ENCODE measurements at places on chromosomes 3 and 15.

GRCh38 chr3:177337541-177338331 is 140.5 kb upstream of the TBL1XR1 start:
- DNase-seq, result peak; percentile 93

GRCh38 chr3:56320883-56321282 is 147.4 kb downstream of the ERC2 start:
- no peak for DNase-seq

- DNase-seq, result peak; percentile 97
These were observed 9.0 kb upstream of the LRRFIP2 start for GRCh38 chr3:37183375-37183831.

DNA sequence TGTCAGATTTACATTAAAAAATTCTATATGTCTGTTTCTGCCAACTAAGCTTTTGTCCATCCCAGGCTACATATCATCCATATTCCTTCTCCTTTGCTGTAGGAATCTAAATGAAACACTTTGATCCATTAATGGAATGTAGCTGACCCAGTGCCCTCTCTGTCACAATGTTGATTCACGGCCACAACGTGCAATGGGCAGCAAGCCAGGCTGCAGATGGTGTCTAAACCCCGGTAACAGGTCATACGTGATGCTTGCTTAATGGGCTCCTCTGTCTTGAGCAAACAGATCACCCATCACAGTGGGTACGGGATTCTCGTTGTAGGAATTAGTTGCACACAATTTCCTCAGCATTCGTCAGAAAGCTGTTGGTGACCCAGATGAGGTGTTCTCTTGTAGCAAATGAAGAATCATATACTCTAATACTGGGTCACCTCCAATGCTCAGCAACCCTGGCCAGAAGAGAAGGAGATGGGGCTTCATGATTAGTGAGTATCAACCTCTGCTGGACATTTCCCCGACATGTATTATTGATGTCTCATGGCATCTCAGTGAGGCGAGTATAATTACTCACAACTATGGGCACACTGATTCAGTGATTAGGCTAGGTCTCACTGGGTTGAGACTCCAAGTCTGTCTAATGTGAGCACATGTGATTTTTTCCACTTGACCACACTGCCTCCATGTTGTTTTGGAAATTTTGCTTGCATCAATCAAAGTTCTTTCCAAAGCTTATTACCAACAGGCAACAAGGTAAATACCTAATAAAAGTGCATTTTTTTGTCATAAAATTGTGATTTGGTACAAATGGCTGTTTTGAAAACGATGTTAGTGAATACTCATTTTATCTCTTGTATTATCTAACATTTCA is 12.9 kb upstream of the DCBLD2 start:
- peak; percentile 47 for DNase-seq

GRCh38 chr3:41103200-41103599 is 96.1 kb upstream of the CTNNB1 start:
- no peak for DNase-seq

DNA sequence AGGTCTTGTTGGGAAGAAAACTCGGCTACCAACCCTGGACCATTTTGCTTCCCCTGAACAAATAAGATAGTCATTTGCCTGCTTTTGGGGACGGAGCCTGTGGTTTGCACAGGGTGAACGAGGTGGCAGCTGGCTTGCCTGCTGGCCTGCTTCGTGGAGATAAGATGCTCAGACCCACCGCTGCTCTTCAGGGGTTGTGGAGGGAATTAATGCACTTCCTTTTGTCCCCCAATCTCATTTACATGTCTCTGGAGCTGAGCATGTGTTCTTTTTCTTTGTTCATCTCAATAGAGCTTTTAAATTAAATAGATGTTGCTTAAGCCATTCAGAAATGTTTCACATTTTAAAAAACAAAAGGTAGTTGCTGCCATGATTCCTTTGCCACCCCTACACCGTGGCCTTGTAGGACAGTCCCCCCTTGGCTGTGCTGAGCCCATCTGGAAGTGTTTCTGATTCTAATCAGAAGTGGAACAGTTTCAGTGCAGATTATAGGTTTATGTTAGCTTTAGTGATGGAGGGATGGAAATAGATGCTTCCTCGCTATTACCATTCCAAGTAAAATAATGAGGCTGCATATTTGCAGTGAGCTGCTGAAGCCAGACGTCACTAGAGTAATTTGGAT is 25.6 kb downstream of the APBA2 start:
- DNase-seq, result no peak

- DNase-seq, result peak; percentile 49
These were observed 31.7 kb downstream of the EDC3 start for GRCh38 chr15:74664028-74664616.

DNA sequence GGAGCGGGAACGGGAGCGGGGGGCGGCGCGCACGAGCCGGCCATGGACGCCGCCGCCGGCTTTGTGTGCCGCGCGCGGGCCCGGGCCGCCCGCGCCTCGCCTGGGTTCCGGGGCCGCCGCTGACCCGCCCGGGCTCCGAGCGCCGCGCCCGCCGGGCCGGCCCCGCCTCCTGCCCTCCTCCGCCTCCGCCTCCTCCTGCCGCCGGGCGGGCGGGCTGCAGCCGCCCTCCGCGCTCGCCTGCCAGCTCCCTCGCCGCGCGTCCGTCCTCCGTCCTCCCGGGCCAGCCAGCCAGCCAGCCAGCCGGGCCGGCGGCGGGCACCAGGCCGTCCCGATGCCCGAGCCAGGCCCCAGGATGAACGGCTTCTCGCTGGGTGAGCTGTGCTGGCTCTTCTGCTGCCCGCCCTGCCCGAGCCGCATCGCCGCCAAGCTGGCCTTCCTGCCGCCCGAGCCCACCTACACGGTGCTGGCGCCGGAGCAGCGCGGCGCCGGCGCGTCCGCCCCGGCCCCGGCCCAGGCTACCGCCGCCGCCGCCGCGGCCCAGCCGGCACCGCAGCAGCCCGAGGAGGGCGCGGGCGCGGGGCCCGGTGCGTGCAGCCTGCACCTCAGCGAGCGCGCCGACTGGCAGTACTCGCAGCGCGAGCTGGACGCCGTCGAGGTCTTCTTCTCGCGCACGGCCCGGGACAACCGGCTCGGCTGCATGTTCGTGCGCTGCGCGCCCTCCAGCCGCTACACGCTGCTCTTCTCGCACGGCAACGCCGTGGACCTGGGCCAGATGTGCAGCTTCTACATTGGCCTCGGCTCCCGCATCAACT is at the start of gene ABHD17C:
ABHD17C (plus strand) TSS at position 212 of the 812 bp plus-strand sequence; CDS start at position 332, 120 bp downstream.
- DNase-seq, result peak; percentile 53

DNA sequence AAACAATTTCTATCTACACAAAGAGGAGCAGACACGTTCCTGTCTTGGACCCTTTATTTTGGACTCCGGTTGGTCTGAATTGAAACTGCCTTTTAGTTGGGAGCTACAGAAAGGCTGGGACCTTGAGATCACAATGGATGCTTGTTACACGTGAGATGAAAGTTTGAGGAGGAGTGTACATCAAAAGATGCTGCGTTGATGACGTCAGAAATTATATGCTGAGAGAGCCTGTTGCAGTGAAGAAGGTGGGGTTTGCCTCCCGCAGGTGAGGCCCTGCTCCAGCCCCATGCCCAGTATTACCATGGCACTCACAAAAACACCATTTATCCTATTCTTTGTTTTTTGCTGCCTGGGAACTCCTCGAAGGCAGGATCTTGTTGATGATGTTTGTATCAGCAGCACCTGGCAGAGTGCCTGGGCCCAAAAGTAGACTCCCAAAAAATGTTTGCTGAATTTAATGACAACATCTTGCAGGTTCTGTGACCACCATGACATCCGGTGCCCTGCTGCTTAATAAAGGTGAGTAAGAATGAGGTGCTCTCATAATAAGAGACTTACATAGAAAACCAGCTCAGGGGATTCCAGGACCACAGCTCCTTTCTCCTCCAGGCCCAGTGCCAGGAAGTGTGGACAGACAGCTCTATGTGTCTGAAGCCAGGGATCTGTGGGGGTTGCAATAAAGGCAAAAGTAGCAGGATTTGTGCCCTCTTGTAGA is 136.1 kb upstream of the UBE2E1 start:
- no peak for DNase-seq

DNA sequence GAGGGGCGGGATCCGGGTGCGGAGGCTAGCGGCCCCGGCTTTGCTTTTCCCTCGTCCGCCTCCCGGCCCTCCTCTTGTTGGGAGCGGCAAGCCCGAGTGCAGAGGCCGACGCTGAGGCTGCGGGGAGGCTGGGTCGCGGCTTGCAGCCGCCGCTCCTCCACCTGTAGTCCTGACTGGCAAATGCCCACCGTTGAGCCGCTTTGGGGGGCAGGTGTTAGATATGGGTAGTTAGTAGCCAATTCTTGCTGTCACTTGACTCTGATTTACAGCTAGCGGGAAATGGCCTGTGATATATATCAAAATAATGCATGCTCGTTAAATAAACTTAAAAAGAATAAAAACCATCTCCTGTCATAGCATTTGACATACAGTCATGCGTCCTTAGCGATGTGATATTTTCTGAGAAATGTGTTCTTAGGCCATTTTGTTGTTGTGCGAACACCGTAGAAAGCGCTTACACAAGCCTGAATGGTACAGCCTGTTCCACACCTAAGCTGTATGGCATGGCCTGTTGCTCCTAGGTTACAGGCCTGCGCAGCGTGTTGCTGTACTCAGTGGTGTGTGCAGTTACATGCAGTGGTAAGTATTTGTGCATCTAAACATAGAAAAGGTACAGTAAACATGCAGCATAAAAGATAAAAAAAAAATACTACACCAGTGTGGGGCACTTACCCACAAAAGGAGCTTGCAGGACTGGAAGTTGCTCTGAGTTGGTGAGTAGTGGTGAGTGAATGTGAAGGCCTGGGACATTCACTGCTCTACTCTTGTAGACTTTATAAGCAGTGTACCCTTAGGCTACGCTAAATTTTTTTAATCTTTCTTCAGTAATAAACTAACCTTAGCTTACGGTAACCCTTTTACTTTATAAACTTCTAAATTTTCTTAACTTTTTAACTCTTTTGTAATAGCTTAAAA is 873 bp downstream of the CAPN7 start:
- DNase-seq, result peak; percentile 55

DNA sequence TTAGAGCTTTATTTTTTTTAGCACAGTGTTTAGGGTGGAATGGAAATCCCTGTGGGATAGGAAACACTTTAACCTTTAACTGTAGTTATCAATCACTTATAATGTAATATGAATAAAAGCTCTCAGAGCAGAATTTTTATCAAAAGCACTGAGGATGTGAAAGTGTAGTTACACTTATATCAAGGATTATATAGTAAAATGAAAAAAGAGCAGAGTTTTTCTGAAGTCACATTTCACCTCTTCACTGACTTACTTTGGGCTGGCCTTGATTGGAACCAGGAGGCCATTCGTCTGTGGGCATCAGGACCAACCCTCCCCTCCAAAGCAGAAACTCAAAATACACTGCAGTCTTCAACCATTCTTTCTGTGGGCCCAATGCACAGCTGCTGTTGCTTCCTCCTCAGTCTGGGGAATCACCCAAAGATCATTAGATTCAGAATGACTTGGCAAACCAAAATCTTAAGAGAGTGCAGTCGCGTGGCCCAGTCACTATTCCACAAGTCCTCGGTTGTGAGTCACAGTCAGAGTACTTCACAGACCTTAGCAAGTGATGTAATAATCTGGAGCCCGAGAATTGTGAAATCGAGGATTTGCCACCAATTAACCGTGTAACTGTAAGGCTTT is 132.6 kb upstream of the COL8A1 start:
- peak; percentile 98 for DNase-seq

GRCh38 chr15:96312641-96313335 is 17.7 kb upstream of the NR2F2 start:
- peak; percentile 75 for DNase-seq

DNA sequence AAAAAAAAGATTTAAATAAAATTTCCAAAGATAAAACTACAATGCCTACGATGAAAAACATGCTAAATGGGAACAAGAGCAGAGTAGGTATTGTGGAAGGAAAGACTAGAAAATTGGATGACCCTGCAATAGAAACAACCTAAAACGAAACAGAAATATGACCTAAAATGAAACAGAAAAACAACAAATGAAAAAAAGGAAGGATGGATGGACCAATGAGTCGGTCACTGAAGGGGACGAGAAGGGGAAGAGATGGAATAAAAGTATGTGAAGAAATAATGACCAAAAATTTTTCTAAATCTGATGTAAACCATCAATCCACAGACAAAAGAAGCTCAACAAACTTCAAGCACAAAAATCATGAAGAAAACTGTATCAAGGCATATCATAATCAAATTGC is 44.8 kb downstream of the TBC1D2B start:
- DNase-seq, result no peak

Data from fibroblast of mammary gland (primary cell).